ENCODE measurements at places on chromosomes 6 and 20.
A peak's percentile ranks its signal among the peaks of the same experiment; 100 is the strongest.

- DNase-seq = no peak
These were observed 184.8 kb downstream of the SLC24A3 start for GRCh38 chr20:19397226-19397625.

DNA sequence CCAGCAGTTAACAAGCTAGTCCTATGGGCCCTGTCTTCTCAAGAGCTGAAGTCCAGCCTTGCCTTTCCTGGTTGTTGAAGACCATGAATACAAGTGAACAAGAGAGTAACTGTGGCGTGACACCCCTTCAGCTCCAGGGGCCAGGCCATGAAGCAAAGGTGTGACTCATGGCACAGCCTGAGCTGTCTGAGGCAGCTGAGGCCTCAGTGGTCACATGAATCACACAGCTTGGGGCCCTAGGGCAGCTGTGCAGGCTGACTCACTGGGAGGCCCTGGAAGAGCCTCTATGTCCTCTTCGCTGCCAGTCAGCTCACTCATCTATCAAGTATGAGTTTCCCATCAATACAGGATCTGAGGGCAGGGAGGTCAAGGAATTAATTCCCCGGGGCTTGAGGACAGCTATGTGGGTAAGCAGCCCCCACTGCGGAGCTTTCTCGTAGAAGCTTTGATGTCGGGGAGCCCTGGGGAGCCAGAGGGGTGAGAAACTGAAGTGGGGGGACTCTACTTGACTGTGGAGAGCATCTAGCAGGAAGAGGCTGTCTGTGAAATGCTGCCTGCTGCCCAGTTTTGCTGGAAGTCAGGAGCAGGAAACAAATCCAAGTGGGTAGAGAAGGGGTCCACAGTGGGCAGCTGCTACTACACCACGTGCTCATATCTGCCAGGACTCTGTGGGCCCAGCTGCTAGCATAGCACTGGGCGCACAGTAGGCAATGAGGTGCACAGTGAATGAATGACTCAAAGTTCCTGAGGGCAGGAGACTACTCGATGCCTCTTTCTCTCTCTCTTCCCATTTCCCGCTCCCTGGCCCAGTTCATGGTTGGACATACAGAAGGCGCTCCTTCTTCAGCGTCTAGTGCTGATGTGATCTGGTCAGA is 13.7 kb upstream of the FAM83C start:
- DNase-seq = no peak

DNA sequence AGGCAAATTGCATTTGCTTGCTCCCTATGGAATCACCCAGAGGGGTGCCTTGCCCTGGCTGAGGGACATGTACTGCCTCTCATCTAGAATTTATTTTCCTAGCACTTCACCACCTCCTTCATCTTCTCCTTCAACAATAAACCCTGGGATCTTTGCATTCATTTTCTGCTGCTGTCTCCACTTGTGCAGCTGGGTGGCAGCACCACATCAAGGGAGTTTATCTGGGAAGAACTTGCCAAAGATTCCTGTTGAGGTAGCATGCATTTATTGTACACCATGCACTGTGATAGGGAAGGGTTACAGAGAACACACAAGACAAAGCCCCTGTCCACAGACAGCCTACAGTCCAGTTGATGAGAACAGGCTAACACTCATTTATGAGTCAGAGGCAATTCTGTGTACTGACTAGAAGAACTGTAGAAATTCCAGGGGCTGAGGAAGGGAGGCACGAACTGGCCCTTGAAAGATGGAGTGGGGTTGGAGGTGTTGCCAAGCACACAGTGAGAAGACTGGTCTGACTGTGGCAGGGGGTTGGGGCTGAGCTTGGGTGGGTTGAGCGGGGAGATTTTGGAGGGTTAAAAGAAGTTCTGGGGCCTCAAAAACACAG is 17.5 kb downstream of the C20orf173 start:
- no peak for DNase-seq

DNA sequence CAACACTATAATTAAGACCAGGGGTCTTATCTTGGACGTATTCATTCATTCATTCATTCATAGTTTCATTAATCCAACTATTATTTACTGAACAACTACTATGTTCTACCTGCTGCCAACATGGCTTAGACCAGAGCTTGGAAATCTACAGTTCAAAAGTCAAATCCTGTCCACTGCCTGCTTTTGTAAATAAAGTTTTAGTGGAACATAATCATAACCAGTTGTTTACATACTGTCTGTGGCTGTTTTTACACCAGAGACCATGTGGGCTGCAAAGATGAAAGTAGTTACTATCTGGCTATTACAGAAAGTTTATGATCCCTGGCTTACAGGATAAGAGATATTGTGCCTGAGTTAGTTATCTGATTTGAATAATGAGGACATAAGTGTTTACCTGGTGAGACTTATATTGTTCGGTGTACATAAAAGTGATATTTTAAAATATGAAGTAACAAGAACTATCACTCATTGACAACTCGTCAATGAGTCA is 567.7 kb downstream of the TFAP2B start:
- no peak for DNase-seq

DNA sequence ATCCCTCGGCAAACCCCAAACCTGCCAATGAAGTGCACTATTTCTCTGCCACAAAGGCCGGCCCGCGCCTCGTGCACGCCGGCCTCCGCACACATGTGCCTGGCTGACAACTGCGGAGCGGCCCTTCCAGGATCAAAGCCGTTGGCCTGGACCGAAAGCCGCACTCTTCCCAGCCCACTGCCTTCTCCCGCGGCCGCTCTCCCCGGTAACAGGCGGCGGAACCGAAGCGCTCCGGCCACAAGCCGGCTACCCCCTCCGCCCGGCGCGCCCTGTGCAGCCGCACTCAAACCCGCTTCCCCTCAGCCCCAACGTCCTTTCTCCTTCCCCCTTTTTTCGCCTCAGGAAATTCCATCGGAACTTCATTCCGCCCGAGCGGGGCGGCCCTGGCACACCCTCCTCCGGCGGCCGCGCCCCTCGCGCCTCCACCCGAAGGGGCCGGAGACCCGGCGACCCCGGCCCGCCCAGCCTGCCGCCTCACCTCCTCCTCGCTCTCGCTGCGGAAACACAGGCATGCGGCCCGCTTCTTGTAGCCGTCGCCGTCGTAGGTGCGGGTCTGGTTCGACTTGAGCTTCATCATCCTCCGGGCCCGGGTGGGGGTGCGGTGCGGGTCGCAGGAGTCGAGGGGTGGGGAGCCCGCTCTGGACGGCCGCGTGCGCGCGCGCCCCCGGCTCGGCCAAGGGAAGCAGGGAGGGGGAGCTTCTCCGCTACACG is 528 bp downstream of the NUDT3 start:
- DNase-seq = peak; percentile 70

DNA sequence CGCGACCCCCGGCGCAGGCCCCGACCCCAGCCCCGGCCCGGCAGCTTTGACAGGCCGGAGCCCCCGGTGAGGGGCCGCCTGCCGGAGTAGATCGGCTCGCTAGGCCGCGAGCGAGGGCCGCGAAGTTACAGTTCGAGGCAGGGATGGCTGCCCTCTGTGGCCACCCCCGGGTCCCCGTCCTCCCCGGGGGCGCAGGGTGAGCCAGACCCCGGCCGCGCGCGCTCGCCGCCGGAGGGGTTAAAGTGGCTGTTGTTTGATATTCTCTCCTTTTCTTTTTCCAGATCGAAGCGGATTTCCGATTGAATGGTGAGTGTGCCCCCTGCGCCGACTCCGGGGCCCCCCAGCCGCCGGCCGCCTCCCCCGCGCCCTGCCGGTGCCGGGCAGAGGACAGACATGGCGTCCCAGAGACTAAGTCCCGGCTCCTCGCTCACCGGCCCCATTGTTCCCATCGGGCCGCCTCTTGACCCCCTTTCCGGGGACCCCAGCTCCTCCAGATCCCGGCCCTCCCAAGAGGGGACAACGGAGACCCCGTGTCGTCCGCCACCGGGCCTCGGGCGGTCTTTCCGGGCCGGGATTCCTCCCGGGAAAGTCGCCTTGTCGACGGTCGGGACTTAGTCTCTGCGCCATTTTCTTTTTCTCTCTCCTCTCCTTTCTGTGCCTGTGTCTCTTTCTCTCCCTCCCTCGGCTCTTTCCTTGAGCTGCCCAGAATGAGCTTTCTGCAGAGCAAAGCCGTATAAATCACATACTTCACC is 704 bp downstream of the TOP1 start:
- peak; percentile 51 for DNase-seq

- DNase-seq = no peak
These were observed 67.3 kb downstream of the STK35 start for GRCh38 chr20:2168946-2169345.

DNA sequence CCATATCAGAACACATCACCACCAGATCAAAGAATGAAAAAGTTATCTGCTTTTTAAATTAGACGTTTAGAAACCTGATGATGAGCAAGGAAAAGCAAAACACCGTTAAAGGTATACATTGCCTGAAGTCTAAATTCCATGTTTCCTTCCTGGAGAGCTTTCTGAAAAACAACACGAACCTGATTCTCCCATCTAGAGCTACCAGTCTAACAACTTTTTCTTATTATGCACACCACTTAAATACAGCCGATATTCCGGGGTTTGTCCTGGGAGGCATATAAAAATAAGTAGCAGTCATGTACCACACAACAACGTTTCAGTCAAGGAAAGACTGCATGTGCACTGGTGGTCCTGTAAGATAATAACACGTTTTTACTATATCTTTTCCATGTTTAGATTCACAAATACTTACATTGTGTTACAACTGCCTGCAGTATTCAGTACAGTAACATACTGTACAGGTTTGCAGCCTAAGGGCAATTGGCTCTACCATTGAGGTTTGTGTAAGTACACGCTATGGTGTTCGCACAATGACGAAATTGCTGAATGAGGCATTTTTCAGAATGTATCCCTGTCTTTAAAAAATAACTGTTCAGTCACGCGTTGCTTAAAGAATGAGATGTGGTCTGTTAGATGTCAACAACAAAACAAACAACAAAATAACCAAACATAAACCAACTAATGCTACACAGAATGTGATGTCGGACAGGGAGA is 19.1 kb upstream of the LYRM2 start:
- DNase-seq = no peak

All from left colon (tissue), 2 donors.